Frontal cortex (tissue), 4 donors: ENCODE measurements at places on chromosomes 4 and X. TPM values are rescaled to one million over a fixed set of nuclear protein-coding genes. Genes with fewer than 3 reads are reported as not detected.

S100G gene
- total RNA-seq, result not detected

YY2 gene
- total RNA-seq, result 0.82 TPM

UGT2B7 gene
- not detected for total RNA-seq

HGFAC gene
- total RNA-seq, result 1.6 TPM

NXF2B gene
- total RNA-seq, result not detected

ARL9 gene
- 2.4 TPM for total RNA-seq

RBM10 gene
- 37.9 TPM for total RNA-seq

GAB3 gene
- 0.82 TPM for total RNA-seq

NLGN4X gene
- 40.8 TPM for total RNA-seq

RCHY1 gene
- total RNA-seq, result 48.5 TPM

PAGE5 gene
- total RNA-seq, result not detected

IGSF1 gene
- 0.82 TPM for total RNA-seq

CYTL1 gene
- 0.82 TPM for total RNA-seq

ADH7 gene
- not detected for total RNA-seq

TASL gene
- 0.82 TPM for total RNA-seq

CORIN gene
- 0.82 TPM for total RNA-seq

CYLC1 gene
- total RNA-seq, result under 0.01 TPM

IRS4 gene
- total RNA-seq, result 1.2 TPM

RAB39B gene
- 30.6 TPM for total RNA-seq

GATA1 gene
- total RNA-seq, result under 0.01 TPM

PRDM5 gene
- total RNA-seq, result 14.7 TPM

RNF128 gene
- total RNA-seq, result 1.6 TPM

DCAF8L2 gene
- not detected for total RNA-seq

KDM5C gene
- total RNA-seq, result 62.4 TPM

USP17L25 gene
- total RNA-seq, result not detected

MXRA5 gene
- total RNA-seq, result 0.82 TPM

MAP9 gene
- total RNA-seq, result 36.7 TPM

SLC6A14 gene
- not detected for total RNA-seq

PLK4 gene
- 8.2 TPM for total RNA-seq

TRPC3 gene
- total RNA-seq, result 9.4 TPM

CENPVL3 gene
- total RNA-seq, result 2.4 TPM

LRIT3 gene
- total RNA-seq, result not detected

GJB1 gene
- not detected for total RNA-seq

CPZ gene
- 2.9 TPM for total RNA-seq

PNMA3 gene
- total RNA-seq, result 12.6 TPM

CFP gene
- 0.82 TPM for total RNA-seq

SPARCL1 gene
- 48.9 TPM for total RNA-seq

PHEX gene
- 2.0 TPM for total RNA-seq

PPM1K gene
- 117 TPM for total RNA-seq

RRH gene
- total RNA-seq, result 0.41 TPM

CTAG2 gene
- total RNA-seq, result not detected

PAGE4 gene
- not detected for total RNA-seq

PCDH19 gene
- 22.8 TPM for total RNA-seq

RHOH gene
- 0.41 TPM for total RNA-seq

TLR1 gene
- total RNA-seq, result 2.0 TPM

FAM47E gene
- 4.1 TPM for total RNA-seq

BMX gene
- 0.41 TPM for total RNA-seq

KLB gene
- under 0.01 TPM for total RNA-seq

SMIM31 gene
- not detected for total RNA-seq

WAS gene
- 2.0 TPM for total RNA-seq

ENOX2 gene
- 3.3 TPM for total RNA-seq

TCEAL2 gene
- 33.4 TPM for total RNA-seq

L1CAM gene
- 101 TPM for total RNA-seq

UCHL1 gene
- 1,154 TPM for total RNA-seq

NPY1R gene
- total RNA-seq, result 179 TPM

PASD1 gene
- total RNA-seq, result not detected

CT45A3 gene
- not detected for total RNA-seq

OPN1MW gene
- total RNA-seq, result not detected
